ENCODE measurements at places on chromosomes 16 and 17.

GRCh38 chr16:47567321-47567720 lies 106.2 kb downstream of the PHKB start:
- no peak for DNase-seq

GRCh38 chr17:20200016-20200795 lies 191.0 kb downstream of the SPECC1 start:
- no peak for DNase-seq

DNA sequence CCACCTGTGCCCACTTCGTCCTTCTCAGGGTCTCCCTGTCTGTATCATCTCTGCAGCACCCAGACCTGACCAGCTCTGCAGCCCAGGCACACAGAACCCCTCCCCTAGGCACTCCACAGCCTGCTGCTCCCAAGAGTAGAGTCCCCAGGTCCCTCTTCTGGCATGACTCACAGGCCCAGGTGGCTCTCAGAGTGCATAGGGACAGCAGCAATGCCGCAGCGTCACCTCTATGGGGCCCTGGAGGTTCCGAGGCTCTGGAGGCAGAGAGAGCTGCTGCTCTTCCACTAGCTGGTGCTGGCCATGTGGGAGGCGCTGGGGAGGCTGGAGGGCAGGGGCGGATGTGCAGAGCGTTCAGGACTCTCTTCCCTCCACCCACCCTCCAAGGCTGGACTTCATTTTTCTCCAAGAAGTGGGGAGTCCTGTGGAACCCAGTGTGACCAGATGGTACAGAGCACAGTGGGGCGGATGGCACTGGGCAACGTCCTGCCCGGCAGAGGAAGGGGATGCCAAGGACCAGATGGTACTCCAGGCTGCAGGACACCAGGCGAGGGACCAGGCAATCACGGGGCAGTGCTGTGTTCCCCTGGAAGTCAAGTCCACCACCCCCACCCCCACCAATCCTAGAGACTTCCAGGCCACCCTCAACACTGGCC lies 151.7 kb downstream of the RBFOX3 start:
- DNase-seq: no peak

DNA sequence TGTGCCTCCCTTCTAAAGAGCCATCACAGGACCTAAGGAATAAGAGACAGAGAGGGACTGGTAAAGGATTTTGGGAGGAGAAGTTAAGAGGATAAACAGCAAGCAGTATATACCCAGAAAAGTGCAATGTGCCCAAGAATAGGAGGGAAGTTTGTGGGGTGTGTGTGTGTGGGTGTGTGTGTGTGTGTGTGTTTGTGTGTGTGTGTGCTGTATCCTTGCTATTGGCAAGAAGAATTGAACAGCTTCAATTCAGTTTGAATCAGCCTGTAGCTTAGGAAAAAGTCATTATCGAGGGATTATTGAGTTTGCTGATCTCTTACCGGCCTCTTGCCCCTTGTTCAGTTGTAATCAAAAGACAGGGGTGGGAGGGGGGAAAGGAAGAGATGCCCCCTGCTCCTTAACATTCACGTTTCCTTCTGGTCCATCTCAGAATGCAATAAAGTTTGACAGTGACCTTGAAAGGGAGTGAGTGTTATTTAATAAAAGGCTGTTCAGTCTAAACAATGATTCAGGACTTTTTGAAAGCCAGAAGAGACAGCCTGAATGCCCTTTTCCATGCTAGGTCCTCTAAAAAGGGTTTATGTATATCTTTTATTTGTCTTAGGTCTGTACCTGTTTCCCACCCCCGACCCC lies 23.9 kb upstream of the MAPT start:
- no peak for DNase-seq

DNA sequence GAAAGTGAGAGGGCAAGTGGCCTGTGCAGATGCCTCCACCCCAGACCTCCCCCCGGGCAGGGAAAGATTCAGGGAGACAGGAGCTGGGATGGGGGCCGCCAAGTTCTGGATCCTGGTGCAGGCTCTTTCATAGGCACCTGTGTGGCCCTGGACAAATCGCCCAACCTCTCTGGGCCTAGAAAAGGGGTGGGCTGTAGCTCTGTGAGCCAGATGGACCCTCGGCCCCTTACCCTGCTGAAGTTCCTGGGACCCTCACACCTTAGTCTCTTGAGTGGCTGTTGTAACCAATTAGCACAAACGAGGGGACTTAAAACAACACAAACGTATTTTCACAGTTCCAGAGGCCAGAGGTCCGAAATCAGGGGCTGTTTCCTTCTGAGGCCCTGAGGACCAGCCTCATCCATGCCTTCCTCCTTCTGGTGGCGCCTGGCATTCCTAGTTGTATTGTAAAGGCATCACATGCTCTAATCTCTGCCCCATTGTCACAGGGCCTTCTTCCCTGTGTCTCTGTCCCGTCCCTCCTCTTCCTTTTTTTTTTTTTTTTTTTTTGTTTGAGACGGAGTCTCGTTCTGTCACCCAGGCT lies 352.6 kb downstream of the SEC14L1 start:
- no peak for DNase-seq

- no peak for DNase-seq
Measured at GRCh38 chr17:4394208-4395110, 28.0 kb upstream of the UBE2G1 start.

DNA sequence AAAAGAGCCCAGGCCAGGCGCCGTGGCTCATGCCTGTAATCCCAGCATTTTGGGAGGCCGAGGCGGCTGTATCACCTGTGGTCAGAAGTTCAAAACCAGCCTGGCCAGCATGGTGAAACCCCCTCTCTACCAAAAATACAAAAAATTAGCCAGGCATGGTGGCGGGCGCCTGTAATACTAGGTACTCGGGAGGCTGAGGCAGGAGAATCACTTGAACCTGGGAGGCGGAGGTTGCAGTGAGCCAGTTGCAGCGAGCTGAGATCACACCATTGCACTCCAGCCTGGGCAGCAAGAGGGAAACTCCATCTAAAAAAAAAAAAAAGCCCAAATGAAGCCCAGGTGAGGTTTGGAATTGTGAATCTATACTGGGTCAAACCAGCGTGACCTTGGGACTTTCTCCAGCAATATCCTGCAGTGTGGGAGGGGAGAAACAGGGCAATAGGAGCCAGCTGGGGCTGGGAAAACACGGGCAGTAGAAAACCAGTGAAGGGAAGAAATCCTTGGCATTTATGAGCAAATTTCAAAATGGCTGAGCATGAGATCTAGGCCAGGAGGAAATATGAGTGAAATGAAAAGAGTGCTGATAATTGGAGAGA lies 8.2 kb upstream of the DHX8 start:
- DNase-seq: no peak
